ENCODE measurements at places on chromosomes 7 and 10.

DNA sequence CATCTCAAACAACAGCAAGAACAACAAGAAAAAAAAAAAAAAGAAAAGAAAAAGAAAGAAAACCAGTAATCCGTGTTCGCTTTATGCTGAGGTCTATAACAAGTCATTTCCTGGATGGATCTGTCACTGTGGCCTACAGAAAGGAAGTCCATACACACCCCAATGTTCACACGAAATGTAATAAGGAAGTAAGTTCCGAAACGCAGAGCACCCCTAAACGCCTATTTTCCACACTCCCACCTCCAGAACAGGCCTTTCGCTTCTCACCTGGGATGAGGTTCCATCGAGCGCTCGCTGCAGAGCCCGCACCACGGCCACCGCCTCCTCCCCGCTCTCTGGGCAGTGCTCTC, 735 bp downstream of the ZNF394 start:
- no peak for DNase-seq

DNA sequence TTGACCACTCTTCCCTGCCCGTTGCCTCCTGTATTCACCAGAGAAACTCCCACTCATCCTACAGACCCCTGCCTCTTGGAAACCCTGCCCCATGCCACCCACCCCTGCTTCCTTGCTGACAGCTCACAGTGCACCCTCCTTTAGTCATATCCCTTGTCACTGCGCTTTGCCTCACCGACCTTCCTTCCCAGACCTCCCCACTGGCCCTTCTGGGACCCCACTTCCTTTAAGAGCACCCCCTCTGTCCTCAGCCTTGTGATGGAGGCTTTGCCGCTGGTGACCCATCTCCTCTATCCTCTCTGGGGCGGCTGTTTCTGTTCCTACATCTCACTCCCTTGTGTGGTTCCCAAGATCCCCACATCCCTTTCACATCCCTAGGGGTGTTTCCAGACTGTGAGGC, 92.8 kb upstream of the ZMIZ1 start:
- DNase-seq = no peak

GRCh38 chr7:44375236-44375699, 49.9 kb upstream of the CAMK2B start:
- DNase-seq = no peak

DNA sequence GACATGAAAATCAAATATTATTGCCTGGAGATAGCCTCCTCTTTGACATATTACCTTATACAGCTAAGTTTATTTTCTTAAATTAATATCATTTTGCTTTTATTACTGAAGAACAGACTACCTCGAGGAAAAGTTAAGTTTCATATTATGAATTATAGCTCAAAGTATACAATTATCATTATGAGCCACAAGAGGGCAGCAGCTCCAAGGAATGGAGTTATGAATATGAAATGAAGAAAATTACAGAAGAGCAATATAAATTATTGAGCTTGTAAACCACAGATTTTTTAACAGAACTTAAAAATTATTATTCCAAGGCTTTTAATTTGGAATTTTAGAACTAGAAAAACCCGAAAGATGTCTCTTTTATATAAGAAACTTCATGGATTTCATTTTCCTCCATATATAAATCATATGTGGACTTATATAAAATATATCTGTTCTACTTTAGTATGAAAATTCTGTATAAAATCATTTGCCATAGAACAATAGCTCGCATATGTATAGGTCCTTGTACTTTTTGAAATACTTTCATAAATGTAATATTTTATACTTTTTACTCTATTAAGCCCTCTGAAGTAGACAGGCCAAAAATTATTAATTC, 40.1 kb downstream of the IQUB start:
- peak; percentile 8 for DNase-seq

GRCh38 chr10:96511044-96511945, 2.4 kb downstream of the TLL2 start:
- DNase-seq = peak; percentile 10

DNA sequence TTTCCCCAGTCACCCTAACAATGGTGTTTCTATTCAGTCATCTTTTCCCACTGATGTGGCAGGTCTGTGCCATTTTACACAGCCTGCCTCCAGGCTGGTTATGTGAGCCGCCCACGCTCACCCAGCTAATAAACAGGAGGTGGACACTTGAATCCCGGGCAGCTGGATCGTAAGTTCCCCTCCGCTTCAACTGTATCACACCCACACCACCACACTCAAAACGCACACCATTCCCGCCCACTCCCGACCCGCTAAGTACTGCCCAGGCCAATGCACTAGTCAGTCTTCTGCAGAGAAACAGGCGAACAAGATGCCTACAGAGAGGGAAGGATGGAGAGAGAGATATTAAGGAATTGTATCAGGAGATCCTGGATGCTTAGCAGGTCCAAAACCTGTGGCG, 38.9 kb upstream of the PFKP start:
- no peak for DNase-seq

DNA sequence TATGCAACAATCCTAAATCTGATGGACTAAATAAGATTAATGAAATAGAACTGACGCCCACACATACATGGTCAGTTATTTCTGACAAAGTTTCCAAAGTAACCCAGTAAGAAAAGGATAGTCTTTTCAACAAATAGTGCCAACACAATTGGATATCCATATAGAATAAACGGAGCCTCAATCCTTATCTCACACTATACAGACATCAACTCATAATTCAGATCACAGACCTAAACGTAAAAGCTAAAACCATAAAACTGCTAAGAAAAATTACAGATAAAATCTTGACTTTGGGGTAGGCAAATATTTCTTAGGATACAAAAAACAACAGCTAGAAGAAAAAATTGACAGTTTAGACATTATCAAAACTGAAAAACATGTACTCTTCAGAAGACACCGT, 8.5 kb downstream of the CACUL1 start:
- no peak for DNase-seq

- DNase-seq = no peak
These were observed 100.3 kb downstream of the MCU start for GRCh38 chr10:72792288-72792687.

DNA sequence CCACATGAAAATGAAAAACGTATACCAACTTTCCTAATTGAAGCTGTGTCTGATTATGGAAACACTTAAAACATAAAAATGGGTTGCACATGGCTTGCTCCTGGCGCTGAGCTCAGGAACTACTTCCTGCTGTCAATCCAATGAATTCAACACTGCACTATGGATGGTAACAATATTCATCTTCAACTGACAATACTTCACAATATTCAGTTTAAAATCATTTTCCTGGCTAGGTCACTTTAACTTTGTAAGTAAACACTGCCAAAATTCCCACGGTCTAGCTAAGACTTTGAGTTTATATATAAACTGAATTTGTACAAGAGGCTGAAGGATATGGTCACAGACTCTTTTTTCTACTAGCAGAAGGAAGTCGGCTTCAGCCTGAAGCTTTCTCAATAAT, 556.9 kb downstream of the TNS3 start:
- no peak for DNase-seq

- DNase-seq = peak; percentile 46
These were observed 95.0 kb upstream of the DDC start for GRCh38 chr7:50660040-50660829.

DNA sequence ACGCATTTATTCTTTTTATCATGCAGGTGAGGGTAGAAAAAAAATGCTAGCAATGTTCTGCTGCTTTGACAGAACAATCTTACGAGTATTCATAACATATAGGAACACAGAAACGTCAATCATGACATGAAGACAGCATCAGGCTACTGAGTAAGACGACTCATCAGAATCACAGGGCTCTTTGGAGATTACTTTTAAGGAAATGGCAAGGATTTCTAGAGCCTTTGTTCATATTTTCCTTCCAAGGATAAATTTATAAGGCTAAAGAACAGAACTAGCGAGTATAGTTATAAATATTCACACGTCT, 39.8 kb upstream of the DNAJC1 start:
- DNase-seq = no peak

GRCh38 chr10:87575851-87576250, 71.2 kb downstream of the MINPP1 start:
- DNase-seq = no peak

DNA sequence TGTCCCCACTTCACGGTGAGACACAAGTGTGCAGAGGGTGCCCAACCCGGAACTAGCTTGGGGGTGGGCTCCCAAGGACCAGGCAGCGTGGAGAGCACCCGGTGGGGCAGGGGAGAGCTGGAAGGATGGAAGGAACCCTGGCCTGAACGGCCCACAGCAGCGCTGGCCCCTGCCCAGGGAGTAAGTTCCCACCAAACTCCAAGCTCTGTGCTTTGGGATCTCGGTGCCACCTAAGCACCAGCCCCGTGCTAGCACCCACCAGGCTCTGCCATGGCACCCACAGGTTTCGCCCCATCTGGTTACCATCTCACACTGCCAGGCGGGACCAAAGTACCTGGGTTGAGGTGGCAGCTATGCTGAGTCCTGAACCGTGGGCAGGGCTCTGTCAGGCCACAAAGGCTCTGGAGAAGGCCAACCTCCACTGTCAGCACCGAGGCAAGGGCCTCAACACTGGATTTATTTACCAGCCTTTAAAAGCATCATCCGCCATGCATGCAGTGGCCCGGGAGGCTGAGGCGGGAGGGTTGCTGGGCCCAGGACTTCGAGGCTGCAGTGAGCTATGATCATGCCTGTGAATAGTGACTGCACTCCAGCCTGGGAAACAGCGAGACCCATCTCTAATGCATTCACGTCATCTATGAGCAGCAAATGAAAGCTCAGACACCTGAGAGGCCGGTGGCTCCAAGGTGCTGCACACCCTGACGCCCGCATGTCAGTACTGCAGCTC, 16.0 kb downstream of the GPER1 start:
- DNase-seq = no peak

DNA sequence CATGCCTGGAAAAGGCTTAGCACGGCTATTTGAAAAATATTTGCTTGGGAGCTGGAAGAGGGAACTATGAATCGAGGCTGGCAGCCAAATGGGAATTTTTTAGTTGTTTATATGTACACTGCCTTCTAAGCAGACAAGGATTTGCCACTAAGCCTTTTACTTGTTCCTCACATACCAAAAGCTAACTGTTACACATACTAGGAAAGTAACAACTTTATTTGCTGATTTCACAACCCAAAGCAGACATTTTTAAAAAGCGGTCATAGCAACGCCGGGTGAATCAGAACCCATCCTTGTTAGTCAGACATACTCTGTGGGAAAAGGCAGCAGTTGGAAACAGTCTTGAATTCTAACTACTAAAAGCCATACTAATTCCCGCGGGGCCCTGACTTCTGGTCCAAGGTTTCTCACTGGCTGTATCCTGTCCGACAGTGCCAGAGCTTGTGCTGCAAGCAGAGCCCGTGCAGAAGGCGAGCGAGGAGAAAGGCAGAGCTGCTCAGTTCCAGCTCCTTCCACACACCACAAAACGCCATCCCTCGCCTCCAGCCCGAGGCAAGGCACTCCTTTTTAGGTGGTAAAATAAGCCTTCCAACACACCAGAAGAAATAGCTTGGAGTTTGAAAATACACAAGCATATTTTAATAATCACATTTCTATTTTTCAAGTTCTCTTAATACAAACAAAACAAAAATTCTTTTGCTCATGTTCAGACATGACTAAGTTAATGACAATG, 89.2 kb downstream of the RNF216 start:
- DNase-seq = peak; percentile 24

DNA sequence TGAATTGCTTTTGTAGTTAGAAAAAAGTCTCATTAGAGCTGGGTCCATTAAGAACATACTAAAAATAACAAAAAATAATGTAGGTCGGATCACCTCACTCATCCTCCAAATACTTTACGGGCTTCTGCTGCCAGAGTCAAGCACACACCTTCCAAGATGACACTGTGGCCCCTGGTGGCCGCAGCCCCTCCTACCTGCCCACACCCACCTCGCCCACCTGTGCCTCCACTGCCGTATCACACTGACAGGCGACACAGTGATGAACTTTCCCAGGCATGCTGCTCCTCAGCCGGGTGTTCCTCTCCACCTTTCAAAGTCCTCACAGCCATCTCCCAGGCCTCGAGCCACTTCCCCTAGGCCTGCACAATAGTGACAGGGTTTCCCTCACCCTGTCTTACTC, 60.9 kb downstream of the STK17A start:
- no peak for DNase-seq

- no peak for DNase-seq
These were observed 7.5 kb upstream of the SND1 start for GRCh38 chr7:127644484-127644883.
